NCI-H524 (cell line): ENCODE measurements at places on chromosomes 7 and 10.

GRCh38 chr10:18303851-18304801 is 163.9 kb downstream of the CACNB2 start:
- DNase-seq, result no peak

DNA sequence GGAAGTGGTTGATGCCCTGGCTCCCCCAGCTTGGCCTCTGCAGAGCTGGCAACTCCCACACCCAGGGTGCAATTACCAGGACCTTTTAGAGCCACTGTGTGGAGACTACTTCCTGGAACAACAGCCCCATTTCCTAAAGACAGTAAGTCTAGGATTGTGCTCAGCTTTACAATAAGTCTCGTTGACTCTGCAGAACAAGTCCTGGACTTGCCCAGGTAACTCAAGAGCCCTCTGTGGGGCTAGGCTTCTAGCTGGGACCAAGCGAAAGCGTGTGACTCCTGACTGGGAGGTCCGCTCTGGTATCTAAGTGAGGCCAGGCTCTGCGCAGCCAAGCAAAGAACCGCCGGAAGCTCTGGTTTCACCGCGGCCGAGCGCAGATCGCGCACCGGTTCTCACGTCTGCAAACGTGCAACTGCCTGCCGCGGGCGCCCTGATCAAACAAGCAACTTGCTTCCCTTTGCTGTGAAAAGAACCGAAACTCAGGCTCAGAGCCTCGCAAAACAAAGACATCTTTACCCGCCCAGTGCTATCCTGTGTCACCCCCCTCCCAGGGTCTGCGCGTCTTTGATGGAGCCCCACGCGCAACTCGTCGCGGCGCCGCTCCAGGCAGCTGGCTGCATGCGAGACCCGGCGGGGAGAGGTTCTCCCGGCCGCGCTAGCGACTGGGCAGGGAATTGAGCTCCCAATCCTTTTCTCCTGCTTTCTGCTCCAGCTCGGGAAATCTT is 4.4 kb upstream of the PDLIM1 start:
- no peak for DNase-seq

GRCh38 chr10:29239569-29240472 is 49.0 kb upstream of the LYZL1 start:
- no peak for DNase-seq

- DNase-seq, result peak; percentile 90
Observed at GRCh38 chr7:70583965-70584883, 547.7 kb upstream of the GALNT17 start.

- DNase-seq, result no peak
Observed at GRCh38 chr10:78353636-78354035, 320.0 kb downstream of the RPS24 start.

- DNase-seq, result no peak
Observed at GRCh38 chr7:46745707-46746090, 824.6 kb upstream of the IGFBP3 start.

GRCh38 chr10:21926949-21927348 is 76.6 kb downstream of the DNAJC1 start:
- no peak for DNase-seq

DNA sequence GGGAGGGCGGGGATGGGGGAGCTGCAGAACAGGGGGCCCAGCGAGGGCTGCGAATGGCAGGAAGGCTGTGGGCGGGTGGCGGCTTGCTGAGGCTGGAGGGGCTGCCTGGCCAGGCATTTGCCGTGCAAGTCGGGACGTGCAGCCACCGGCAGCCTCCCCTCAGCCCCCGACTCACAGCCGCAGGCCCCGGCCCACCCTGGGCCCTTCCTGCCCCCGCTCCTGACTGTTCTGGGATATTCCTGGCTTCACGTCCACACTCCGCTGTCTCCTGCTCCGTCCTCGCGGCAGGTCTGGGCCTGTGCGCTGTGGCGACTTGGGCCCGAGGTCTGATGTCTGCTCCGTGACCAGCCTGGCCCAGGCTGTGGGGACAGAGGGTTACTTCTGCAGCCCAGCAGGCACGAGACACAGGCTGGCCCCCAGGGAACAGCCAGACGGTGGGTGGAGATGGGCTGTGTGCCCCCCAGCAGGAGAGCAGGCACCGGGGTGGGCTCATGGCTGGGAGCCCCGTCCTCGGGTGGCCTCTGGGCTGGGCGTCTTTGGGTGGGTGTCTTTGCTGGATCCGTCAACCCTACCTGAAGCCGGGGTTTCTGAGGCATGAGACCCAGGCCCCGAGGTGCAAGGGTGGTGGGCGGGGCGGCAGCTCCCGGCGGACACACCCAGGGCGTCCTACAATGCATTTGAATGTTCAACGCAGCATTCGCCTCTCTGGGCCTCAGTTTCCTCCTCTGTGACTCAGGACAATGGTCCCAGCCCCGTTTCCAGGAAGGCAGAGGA is 86.5 kb downstream of the FOXL3 start:
- DNase-seq, result no peak

DNA sequence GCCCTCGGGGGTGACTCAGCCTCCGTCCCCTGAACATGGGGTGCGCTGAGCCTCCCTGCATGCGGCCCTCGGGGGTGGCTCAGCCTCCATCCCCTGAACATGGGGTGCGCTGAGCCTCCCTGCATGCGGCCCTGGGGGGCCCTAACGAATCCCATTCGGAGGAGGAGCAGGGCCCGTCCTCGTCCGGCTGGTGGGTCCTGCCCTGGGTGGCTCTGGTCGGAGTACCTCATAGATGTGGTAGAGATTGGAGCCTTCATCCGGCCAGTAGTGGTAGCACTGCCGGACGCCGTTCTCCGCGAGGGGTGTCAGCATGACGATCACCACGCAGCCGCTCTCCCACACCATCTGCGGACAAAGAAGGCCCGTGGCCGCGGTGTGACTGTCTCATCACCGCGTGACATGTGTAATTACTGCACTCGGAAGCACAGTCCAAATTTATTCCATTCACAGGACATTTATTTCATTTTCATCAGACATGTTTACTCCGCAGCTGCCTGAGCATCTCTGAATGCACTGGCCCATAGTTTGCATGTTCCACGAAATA is 241.1 kb downstream of the DNAJB6 start:
- DNase-seq, result no peak

GRCh38 chr10:49177391-49178355 is 10.5 kb downstream of the TMEM273 start:
- no peak for DNase-seq

- peak; percentile 67 for DNase-seq
Observed at GRCh38 chr7:76233538-76234281, 32.0 kb downstream of the SRRM3 start.

- no peak for DNase-seq
Observed at GRCh38 chr7:157457355-157458253, 120.8 kb downstream of the DNAJB6 start.

DNA sequence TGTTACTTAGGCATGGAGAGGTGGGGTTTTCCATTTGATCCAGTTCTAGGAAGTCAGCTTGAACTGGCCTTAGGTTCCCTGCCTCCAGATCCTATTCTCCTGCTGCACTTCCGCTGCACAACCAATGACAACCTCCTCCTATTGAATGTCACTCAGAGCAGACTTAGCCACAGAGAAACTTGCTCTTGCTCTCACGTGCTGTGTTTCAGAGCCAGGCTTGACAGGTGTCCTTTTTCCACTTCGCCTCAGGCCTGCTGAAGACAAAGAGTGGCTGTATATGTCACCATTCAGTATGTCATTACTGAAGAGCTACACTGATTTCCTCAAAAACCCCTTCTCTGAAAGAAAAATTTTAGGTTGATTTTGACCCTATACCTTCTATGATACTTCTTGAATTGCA is 115.4 kb upstream of the ETV1 start:
- DNase-seq, result no peak

DNA sequence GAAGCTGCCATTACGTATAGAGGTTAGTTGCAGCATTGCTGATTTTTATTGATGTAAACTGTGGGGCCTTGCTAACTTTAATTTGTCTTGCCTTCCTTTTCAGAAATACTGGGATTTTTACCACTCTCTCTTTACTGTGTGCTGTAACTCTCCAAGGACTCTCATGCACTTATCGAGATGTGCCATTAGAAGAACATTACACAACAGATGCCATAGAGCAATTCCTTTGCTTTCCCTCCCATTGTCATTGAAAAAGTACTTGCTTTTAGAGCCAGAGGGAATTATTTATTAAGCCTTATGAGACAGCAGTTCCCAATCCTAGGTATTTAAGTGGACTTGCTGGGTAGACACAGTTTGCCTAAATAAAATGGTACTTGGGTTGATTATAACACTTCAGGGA is 51.7 kb downstream of the ASB4 start:
- no peak for DNase-seq

DNA sequence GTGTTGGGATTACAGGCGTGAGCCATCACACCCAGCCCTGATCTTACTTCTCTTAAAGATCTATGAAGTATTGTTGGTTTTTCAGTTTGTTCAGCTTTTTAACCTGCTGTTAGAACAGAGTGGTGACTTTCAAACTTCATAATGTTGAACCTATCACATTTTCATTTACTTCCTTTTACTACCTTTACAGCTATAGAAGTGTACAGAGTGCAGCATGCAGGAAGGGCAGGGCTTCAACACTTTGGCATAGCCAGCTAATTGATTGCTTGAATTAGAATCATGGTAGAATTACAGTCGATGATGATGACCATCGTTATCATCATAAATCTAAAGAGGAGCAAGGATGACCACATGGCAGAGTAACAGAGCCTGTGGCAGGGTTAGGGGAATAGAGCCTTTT is 55.5 kb downstream of the AOAH start:
- no peak for DNase-seq

GRCh38 chr10:93566435-93567276 is at the start of gene FFAR4:
Gene FFAR4, plus strand, starts transcription at chr10:93566665. Its CDS starts 56 bp downstream, at chr10:93566721.
- no peak for DNase-seq

- DNase-seq, result no peak
Observed at GRCh38 chr10:12605580-12606405, 256.4 kb downstream of the CAMK1D start.

DNA sequence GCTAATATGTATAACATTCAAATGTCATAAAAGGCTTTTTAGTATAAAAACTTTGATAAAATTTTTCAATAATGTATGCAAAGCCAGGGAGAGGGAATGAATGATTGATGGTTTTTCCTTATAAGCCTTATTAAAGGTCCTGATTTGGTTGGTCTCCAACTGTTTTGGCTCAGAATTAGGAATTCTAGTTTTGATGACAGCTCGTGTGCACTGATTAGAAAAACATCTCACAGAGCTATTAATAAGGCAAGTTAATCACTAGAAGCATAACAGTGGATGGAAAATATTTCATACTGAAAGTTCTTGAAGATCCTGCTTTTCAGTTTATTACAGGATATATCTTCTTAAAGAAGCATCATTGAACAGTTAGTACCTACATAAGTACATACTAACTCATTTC is 114.9 kb upstream of the NOBOX start:
- no peak for DNase-seq

- no peak for DNase-seq
Observed at GRCh38 chr7:71633551-71634008, 501.6 kb downstream of the GALNT17 start.

DNA sequence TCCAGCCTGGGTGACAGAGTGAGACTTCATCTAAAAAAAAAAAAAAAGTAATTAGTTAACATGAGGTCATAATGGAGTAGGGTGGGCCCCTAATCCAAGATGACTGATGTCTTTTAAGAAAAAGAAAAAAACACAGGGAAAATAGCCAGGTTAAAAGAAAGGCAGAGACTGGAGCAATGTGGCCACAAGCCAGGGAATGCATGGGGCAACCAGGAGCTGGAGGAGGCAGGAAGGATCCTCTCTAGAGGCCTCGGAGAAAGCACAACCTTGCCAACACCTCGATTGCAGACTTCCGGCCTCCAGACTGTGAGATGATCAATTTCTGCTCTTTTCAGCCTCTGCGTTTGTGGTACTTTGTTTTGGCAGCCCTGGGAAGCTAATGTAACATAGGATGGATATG is 121.5 kb downstream of the ITIH5 start:
- no peak for DNase-seq

- DNase-seq, result peak; percentile 8
Observed at GRCh38 chr10:130378556-130379400, 242.6 kb downstream of the GLRX3 start.

- no peak for DNase-seq
Observed at GRCh38 chr7:98240961-98241673, 10.9 kb downstream of the TECPR1 start.

- DNase-seq, result peak; percentile 12
Observed at GRCh38 chr10:114043532-114044246, at the start of gene ADRB1. Gene ADRB1, plus strand, starts transcription at chr10:114043866. Its CDS starts 267 bp downstream, at chr10:114044133.

- DNase-seq, result peak; percentile 24
Observed at GRCh38 chr7:50304911-50305582, 531 bp downstream of the IKZF1 start.

DNA sequence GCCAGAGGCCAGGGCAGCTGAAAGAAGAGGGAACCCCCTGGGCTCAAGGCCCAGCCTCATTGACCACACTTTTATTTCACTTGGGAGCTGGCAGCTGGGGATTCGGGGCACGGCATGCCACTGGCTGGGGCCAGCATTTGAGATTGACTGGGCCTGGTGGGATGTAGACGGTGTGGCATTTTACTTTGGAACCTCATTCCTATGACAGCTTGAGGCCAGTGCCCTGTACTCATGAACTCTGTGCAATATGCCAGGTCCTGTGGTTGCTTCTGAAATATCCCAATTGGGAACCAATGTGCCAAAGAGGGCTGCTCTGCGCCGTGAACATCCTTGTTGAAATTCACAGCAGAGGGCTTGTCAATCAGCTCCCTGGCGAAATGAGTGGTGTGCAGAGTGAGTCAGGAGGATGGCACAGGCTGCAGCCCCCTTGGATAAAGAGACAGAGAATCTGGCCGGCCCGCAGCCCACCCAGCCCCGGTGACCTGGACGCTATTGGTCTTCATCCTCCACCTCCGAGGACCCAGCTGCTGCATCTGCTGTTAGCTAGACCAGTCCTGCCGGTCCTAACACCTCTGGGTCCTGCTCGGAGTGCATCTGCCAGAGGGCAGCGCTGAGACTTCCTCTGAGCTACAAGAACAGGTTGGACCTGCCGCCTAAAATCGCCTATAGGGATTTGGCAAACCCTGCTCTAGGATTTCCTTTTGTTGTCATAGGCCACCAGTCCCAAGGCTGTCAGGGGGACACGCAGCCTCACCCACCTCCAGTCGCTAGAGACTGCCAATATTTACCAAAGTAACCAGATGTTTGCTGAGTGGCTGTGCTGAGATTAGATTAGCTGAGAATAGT is 58.0 kb downstream of the PRKAG2 start:
- DNase-seq, result peak; percentile 25

GRCh38 chr7:110774071-110774470 is 316.9 kb upstream of the LRRN3 start:
- DNase-seq, result no peak

DNA sequence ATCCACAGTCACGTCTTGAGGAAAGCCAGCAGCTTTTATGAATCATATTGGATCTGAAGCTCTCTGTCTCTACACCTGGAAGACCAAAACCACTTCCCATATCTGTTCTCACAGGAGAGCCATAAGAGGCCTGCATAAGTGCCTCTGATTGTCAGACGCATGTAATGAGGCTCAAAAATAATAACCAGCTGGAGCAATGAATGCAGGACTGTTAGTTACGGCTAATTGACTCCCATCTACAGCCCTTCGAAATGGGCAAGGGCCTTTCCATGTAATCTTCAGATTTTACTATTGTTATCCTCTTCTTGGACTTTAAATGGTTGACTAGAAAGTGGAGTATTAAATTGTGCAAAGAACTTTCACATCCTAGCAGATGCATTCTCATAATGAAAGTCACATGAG is 4.4 kb upstream of the SEMA3C start:
- DNase-seq, result peak; percentile 93
